ENCODE measurements at places on chromosomes 16 and 17. TPM values are rescaled to one million over a fixed set of nuclear protein-coding genes. Genes with fewer than 3 reads are reported as not detected.

- peak; percentile 87 for DNase-seq
Measured at GRCh38 chr17:37490638-37491614, 1.2 kb downstream of the DUSP14 start.

- DNase-seq, result no peak
Measured at GRCh38 chr16:13953501-13953900, 33.5 kb downstream of the ERCC4 start.

- no peak for DNase-seq
Measured at GRCh38 chr16:55542459-55543082, 23.9 kb upstream of the CAPNS2 start.

GRCh38 chr16:54512467-54512995 lies 225.9 kb upstream of the IRX3 start:
- no peak for DNase-seq

DNA sequence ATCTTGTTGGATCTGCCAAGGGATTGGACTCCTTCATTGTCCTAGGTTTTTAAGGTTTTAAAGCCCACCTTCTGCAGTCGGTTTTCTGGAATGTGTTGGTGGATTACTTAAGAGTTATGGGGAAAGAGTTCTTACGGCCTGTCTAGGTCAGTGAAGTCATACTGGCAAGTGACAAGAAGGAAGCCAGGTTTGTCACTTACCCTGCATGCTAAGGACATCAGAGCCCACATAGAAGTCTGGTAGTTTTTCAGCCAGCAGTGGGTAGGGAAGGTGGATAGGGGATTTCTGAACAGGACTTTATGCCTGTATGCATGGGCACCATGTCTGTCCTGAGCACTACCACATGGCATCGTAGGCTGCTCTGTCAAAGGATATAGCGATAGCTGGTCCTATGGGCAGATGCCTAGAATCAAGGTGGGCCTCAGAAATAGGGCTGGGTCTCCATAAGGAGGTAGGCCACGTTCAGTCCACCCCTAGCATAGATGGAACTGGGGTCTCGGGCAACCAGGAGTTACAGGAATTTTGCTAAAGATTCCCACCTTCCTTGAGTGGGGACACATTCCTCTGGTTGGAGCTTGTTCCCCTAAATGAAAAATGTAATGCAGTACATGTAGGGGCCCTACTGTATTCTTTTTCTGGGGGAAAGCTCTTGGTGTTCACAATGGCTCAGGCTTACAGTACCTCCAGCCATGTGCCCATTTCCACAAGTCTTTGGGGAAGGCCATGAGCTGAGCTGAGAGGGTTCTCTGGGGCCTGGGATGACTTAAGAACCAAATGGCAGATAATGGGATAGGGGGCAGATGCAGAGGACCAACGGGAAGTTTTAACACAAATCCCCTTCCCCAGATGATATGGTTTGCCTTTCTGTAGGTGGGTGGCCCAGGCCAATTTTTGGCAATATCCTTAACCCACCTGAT lies 27.5 kb downstream of the TRPV2 start:
- DNase-seq, result peak; percentile 23

The SULT1A4 gene
- 2.2 TPM for total RNA-seq

DNA sequence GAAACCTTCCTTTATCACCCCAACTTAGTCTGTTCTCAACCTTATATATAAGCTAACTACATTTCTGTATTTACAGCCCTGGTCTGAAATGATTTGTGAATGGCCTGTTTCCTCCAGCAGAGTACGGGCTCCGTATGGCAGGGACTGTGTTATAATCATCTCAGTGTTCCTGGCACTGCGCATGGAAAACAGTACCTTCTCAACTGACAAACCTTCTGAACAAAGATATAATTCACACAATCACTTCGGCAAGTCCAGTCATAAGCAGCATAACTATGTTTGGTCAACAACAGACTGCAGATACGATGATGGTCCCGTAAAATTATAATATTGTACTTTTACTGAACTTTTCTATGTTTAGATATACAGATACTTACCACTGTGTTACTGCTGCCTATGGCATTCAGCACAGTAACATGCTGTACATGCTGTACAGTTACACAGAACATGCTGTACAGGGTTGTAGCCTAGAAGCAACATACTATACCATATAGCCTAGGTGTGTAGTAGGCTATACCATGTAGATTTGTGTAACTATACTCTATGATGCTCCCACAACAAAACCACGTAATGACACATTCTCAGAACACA lies 30.0 kb downstream of the ANKFY1 start:
- DNase-seq, result no peak

GRCh38 chr16:2033057-2033908 lies 6.6 kb downstream of the NHERF2 start:
- peak; percentile 69 for DNase-seq

- DNase-seq, result no peak
Measured at GRCh38 chr17:14205380-14205779, 31.3 kb downstream of the CDRT15 start.

DNA sequence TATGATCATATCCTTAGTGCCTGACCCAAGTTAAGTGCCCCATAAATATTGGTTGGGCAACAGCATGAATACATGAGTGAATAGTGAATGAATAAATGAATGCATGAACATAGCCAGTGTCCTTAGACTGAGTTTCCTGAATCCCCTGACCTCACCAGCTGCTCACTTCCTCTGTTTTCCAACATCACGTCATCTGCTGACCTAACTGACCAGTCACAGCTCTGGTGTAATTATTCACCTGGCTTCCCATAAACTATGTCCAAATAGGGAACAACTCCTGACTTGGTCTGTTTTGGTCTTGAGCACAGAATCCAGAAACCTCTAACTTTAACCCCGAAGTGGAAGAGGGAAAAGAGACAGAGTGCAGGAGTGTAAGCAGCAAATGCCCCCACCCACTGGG lies 83.4 kb downstream of the ASIC2 start:
- DNase-seq, result no peak

The CRHR1 gene
- not detected for total RNA-seq

DNA sequence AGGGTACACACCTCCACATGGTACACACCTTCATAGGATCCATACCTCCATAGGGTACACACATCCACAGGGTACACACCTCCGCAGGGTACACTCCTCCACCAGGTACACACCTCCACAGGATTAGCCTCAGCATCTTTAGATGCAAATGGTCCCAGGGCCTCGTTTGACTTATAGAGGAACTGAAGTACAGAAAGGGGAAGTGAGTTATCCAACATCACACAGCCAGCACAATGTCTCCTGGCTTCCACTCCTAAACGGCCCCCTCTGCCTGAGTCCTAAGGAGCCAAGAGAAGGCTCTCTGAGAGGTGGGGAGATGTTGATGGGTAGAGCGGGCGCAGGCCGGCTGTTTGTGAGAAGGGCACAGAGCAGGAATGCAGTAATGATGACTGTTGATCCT lies 12.0 kb downstream of the FOXN1 start:
- DNase-seq, result no peak

The DRG2 gene
- total RNA-seq, result 46.0 TPM

DNA sequence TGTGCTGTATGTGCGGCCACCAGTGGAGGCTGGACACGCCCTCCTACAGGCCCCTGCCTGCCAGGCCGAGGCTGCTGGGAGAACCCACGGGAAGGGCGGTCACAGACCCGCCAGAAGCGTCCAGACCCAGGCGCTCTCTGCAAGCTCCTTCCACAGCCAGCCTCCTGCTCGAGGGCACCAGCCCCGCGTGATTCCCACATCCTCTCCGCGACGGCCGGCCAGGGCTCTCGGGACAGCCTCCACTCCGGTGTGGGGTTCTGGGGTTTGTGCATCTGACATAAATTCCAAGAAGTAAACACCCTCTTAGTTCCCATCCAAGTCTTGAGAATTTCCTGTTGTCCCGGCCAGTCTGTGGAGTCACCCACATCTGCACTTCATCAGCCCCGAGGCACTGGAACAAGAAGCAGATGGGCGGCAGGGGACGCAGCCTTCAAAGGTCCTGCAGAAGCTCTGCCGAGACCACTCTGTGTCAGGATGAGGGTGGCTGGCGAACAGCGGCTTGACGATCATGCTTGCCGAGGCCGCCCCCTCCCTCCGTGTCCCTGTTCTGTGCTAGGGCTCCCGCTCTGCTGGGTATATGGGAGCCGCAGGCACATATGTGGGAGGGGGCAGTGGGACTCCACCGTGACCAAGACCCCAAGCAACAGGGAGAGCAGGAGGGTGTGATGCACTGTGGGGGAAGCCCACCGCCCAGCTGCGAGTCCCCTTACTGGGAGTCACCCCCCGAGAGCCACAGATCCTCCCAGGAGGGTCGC lies 2.4 kb upstream of the TMEM204 start:
- DNase-seq, result no peak

DNA sequence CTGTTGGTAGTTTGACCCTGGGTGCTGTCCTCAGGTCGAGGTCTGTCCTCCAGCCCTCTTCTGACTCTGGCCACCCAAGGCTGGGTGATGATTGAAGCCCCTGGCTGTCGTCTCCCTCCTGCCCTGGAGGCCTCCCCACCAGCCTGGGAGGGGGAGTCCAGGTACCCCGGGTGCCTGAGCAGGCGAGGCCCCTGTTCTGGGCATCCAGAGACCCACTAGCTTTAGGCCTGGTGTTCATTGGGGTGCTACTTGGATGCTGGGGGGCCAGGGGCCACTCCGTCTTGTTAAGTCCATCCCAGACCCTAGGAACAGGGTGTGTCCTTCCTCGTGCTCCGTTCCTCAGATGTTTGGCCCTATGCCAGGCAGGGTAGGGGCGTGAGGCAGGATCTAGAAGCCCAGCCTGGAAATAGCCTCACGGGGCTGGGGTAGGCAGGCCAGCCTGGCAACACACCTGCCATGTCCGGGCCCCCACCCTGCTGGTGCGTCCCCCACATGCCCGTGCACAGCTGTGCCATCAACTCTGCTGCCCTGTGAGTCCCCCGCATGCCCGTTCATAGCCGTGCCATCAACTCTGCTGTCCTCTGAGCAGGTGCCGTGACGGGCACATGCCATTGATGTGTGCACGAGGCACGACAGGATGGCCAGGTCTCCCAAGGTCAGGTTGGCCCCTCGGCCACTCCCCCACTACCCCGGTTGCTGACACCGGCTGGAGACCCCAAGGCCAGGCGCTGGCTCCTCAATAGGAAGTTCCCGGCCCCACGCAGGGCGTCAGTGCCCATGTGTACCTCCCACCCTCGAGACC lies 36.9 kb downstream of the GINS2 start:
- peak; percentile 34 for DNase-seq

DNA sequence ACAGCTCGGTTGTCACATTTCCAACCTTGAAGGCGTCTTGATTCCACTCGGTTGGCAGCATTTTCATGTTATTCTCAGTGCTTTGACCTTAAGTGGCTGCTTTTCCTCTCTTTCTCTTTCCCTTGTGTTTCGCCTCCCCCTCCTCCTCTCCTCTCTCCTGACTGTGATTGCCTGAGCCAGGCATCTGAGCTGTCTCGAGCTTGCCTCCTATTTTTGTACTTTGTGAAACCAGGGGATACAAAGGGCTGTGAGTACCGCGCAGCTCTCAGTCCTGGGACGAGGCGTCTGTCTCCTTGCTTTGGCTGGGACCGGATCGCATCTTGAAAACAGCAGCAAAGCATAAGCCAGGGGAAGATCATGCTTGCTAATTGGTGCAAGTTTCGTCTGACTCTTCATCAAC lies 48.8 kb upstream of the SDK2 start:
- no peak for DNase-seq

The GRAP gene
- 1.5 TPM for total RNA-seq

The MSLN gene
- total RNA-seq, result 3.9 TPM

DNA sequence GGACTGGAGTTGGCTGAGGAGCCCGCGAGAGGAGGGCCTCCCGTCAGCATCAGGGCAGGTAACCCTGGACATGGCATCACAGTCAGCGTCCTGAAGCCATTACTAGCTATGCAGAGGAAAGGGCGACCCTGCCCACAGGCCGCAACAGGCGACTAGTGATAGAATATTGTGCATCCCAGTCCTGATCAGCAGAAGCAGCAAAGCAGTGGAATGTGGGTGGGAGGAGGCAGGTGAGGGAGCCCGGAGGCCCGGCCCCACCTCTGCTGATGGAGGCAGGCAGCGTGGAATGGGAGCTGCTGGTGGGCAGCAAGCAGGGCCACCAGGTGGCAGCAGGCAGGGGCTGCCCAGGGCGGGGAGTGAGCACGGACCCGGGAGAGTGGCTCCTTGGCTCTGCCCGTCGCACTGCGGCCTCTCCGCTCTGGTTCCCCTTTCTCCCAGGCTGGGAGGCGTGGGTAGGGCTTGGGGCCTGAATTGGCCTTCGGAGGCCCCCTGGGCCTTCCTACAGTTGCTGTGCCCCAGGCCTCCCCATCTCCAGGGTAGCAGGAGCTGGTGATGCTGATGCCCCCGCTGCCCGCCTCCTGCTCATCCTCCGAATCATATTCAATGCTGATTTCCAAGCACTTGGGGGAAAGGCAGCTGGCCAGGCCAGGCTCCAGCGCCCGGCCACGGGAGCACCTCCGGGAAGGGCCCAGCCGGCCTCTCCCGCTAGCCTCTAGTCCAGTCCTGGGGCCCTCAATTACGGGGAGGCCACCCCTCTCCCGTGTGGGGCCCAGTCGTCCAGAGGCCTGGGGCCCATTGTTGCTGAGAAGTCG lies 20.2 kb downstream of the TSPOAP1 start:
- DNase-seq, result no peak

The MAP2K6 gene
- total RNA-seq, result 7.0 TPM
